Stimulated activated CD4-positive, alpha-beta T cell treated with anti-CD3 and anti-CD28 coated beads, Interleukin-2, amount 100 ng/mL, for 48 hours (primary cell): ENCODE measurements at places on chromosomes 13 and 19.

DNA sequence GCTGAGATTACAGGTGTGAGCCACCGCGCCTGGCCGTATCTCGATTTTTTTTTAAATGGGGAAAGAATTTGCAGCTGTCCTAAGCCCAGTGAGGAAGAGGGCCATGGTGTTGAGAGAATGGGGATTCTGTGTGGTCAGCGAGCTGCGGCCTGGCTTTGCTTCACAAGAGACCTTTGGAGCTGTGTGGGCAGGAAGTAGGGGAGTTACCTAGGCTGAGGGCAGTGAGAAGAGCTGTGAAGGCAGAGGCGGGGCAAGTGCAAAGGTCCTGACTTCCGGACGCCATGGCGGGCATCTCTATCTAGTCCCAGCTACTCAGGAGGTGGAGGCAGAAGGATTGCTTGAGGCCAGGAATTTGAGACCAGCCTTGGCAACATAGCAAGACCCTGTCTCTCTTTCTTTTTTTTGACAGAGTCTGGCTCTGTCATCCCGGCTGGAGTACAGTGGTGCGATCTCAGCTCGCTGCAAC lies 4.9 kb downstream of the AP2A1 start:
- no peak for DNase-seq

- DNase-seq, result no peak
Observed at GRCh38 chr19:804419-805165, 7.3 kb downstream of the PTBP1 start.

DNA sequence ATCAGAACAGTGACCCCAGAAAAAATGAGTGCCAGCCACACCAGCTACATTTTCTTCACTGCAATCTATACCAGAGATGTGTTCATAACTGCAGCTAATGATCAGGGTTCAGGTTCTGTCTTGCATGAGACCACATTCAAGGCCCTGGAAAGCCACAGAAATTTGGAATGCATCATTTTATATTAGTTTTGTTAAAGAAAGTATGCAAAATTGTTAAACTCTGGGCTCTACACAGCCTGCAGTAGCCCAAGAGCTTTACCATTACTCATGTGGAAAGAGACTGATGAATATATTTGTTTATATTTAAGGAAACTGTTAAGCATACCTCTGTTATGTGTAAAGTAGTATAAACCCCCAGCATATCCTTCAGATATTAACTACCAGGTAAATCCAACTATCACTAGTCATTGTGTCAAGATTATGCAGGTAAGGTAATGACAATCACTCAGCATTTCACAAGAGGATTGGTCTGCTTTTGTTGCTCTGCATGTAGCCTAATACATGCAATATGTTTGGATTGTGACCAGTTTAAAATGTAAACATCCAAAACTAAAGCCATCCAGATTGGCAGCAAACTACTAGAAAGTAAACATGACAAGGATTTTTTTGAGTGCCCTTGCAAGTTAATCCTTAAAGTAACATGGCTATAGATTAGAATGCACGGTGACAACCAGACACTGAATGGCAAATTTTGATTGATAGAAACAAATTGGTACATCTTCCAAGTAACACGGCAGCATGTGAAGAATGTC lies 429.1 kb upstream of the ARGLU1 start:
- DNase-seq, result no peak

DNA sequence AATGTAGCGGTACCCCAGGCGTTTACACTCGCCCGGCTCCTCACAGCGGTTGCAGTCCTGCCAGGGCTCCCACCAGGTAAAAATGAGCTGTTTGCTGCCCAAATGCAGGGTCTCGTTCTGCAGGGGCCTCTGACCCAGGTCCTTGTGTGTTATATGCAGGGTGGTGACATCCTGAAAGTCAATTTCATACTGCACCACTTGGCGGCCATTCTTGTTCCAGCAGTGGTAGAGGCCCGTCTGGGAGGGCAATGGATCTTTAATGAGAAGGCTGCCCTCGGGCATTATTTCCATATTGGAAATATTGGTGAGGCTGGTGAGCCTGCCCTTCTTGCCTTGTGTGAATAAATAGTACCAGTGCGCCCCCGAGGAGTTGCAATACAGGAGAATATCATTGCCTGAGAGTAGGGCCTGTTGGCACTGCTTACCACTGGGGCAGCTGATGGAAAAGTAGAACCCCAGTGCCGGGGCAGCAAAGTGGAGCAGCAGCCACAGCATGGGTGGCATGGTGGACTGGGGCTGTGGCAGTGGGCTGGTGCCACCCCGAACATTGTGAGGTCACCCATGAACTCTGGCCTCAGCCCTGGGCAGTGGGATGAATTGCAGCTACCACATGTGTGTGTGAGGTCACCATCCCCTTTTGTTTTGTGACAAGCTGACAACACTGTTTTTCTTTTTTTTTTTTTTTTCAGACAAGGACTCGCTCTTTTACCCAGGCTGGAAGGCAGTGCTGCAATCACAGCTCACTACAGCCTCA lies at the start of gene FAM187B:
Gene FAM187B (minus strand): TSS at position 563 of the 754 bp plus-strand sequence. CDS start 59 bp downstream, at position 504.
- DNase-seq, result no peak

DNA sequence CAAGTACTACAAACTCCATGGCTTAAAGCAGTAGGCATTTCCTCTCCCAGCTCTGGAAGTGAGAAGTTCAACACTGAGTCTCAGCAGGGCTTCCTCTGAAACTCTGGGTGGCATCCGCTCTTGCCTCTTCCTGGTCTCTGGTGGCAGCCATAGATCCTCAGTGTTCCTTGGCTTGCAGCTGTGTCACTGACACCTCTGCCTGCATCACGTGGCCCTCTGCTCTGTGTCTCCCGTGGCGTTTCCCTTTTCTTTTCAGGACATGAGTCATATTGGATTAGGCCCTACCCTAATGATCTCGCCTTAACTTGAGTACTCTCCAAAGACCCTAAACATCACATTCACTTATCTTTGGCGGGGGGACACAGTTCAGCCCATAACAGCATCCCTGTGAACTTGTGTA lies 466.7 kb downstream of the MYO16 start:
- DNase-seq, result no peak

- no peak for DNase-seq
Observed at GRCh38 chr13:38399535-38399934, 49.9 kb downstream of the UFM1 start.

GRCh38 chr13:110314516-110315245 lies 7.6 kb downstream of the COL4A2 start:
- no peak for DNase-seq

DNA sequence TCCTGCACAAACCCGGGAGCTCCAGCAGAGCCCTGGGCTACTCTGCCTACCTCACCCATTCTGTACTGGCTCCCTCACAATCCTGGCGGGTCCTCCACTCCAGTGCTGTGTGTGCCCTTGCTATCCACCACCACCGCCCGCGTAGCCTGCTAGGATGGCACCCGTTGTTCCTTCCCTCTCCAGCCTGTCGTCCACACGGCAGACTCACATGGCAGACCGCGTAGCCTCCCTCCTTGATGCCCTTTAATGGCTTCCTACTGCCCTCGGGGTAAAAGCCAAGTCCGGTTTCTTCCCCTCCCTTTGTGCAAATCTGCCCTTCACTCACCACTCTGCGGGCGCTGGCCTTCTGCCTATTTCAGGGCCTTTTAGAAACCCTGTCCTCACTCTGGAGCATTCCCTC lies 106.6 kb downstream of the RAB20 start:
- no peak for DNase-seq

- peak; percentile 17 for DNase-seq
Observed at GRCh38 chr19:58059003-58059670, at the start of gene ZNF135. Gene ZNF135, plus strand, starts transcription at chr19:58059282. Its CDS starts 721 bp downstream, at chr19:58060003.

GRCh38 chr13:45951724-45952123 lies 100.2 kb upstream of the SIAH3 start:
- no peak for DNase-seq
